ENCODE measurements at places on chromosomes 16 and 17.

DNA sequence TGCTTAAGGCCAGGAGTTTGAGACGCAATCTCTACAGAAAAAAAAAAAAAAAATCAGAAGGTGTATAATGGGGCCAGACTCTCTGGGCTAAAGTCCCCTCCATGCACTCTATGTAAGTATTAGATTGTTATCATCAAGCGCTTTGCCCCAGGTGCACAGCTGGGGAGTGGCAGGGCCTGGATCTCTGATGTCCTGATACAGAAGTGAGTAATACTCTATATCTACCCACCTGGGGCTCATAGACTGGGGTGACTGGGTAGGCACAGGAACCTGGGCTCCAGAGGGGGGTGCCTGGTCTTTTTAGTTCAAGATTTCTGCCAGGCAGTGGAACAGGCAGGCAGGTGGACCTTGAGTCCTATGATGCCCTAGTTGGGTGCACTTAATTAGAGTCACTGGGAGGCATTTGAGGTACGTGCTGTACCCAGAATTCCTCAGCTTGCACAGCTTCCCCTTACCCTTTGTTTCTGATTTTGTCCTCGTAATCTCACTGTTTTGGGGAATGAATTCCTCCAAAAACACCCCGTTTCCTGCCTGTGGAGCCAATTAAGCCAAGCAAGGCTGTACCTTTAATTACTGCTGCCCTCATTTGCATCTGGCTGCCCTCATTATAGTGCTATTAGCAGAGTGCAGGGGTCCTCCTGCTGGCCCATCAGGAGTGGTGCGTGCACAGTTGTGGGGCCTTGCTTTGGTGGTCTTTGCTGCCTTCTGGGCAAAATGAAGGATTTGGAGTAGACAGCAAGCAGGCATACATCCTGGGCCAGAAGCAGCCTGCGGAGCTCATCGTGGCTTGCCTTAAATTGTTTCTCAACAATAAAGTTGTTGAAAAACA, 239.0 kb downstream of the SNX29 start:
- no peak for DNase-seq

GRCh38 chr17:47315451-47316266, 8.1 kb upstream of the EFCAB13 start:
- DNase-seq: peak; percentile 88

DNA sequence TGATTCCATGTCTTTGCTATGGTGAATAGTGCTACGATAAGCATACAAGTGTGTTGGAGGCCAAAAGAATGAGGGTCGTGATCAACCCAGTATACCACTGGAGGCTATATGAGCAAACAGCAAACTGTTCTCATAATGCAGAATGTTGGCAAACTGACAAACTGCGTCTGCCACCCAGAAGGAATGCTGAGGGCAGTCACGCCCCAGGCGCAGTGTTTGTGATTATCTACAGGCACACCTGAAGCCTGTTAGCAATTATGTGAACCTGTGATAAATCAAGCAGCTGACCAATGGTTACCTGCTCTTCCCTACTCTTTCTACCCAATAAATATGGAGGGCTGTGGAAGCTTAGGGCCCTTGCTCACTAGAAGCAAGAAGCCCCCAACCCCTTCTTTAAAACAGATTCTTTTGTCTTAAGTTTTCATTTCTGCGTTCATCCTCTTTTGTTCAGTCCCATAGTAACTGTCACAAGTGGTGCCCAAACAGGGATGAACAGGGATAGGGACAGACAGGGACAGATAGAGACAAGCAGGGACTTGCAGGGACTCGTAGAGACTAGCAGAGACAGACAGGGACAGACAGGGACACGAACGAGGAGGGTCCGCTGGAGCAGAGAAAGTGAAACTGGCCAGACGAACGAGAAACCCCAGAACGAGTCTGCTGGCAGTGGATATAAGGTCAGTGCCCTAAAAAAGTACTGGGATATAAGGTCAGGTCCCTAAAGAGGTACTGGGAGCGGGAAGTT, 25.1 kb downstream of the CD300LG start:
- no peak for DNase-seq

- DNase-seq: no peak
Observed at GRCh38 chr16:69199382-69199781, 12.4 kb downstream of the SNTB2 start.

DNA sequence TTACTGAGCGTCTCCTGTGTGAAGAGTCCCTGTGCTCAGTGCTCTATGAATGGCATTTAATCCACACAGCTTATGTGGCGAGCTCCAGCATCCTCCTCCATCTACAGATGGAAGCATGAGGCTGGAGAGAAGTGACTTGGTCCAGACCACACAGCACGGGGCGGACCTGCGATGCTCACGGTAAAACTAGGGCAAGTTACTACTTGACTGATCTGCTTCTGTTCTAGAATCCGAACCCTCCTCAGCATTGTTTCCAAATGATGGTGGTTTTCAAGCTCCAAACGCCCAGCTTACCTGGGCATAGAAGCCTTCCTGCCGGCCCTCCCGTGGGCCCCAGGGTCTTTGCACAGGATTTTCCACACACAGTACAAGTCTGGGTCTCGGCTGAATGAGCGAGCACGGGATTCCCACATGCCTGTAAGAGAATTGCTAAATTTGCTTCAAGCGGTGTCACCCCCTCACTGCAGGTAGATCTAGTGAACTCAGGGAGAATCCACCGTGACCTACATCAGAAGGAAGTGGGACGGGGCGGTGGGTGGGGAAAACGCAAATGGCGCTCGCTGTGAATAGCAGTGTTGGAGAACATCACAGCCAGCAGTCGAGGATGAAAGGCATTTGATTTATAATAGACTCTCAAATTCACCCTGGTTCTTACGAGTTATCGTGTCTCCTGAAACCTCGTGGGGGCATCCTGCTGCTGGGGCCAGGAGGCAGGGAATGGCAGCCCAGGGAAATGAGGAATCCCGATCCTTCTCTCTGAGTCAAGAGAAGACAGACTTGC, 101.1 kb downstream of the CMIP start:
- no peak for DNase-seq
